ENCODE measurements at places on chromosomes 16 and 17. TPM values are rescaled to one million over a fixed set of nuclear protein-coding genes. Genes with fewer than 3 reads are reported as not detected.

Gene NECAB2
- not detected for total RNA-seq

Gene SPEM2
- not detected for total RNA-seq

Gene CCL3
- total RNA-seq: 1,287 TPM

Gene PERCC1
- 0.84 TPM for total RNA-seq
